ENCODE measurements at places on chromosomes 16 and 17. TPM values are rescaled to one million over a fixed set of nuclear protein-coding genes. Genes with fewer than 3 reads are reported as not detected.

GRCh38 chr17:7716901-7717755 is at the start of gene DNAH2:
DNAH2 (plus strand) TSS chr17:7717744; CDS start chr17:7719735, 1,991 bp downstream.
- peak; percentile 97 for DNase-seq
- H3K27me3 ChIP-seq, result peaks cover 87% of the 10 kb centered on the region
- H3K27ac ChIP-seq, result peak within 1 kb of the TSS; percentile 71
- H3K4me3 ChIP-seq, result peak within 1 kb of the TSS; percentile 53
- peaks cover 25% of the 10 kb centered on the region for H3K4me1 ChIP-seq
- no peaks in the 10 kb centered on the region for H3K36me3 ChIP-seq

The NFAT5 gene
- 1.2 TPM for polyA plus RNA-seq

GRCh38 chr17:68101075-68101986 is 65.8 kb downstream of the KPNA2 start:
- H3K4me1 ChIP-seq, result peaks cover 4% of the 10 kb centered on the region
- DNase-seq, result peak; percentile 98
- peak overlapping the region; percentile 78 for H3K4me3 ChIP-seq
- no peaks in the 10 kb centered on the region for H3K36me3 ChIP-seq

DNA sequence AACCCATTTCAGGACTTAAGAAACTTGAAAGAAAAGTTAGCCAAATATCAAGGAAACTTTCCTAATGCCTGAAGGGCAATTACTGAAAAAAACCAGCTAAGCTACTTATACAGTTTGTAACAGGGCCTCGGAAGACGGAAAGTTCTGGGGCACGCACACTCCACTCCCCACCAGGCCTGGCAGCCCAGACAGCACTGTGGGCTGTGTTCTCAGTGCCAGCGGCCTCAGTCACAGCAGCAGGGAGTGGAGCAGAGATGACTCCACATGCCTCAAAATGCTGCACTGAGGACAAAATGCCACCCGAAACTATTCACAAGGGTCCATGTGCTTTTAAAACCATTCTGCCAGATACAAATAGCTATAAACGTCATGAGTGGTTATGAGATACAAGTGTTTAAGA is 6.3 kb upstream of the ECI1 start:
- peaks cover 100% of the 10 kb centered on the region for H3K36me3 ChIP-seq
- DNase-seq, result no peak
- H3K4me3 ChIP-seq, result no peak overlapping the region
- H3K27me3 ChIP-seq, result no peaks in the 10 kb centered on the region

GRCh38 chr16:83891742-83892141 is 7.2 kb upstream of the MLYCD start:
- DNase-seq, result no peak
- H3K27ac ChIP-seq, result no peak overlapping the region
- H3K4me1 ChIP-seq, result no peaks in the 10 kb centered on the region
- H3K27me3 ChIP-seq, result no peaks in the 10 kb centered on the region
- H3K36me3 ChIP-seq, result no peaks in the 10 kb centered on the region

The KIF2B gene
- polyA plus RNA-seq, result not detected

The KCNAB3 gene
- polyA plus RNA-seq, result 2.9 TPM
